Metanephros (tissue), 2 donors: ENCODE measurements at places on chromosomes 11 and 22. TPM values are rescaled to one million over a fixed set of nuclear protein-coding genes. Genes with fewer than 3 reads are reported as not detected.

The NOX4 gene
- 42.1 TPM for total RNA-seq

The SAA4 gene
- not detected for total RNA-seq

The P2RX6 gene
- 2.3 TPM for total RNA-seq

The ANO1 gene
- total RNA-seq: 38.1 TPM

The ROBO4 gene
- total RNA-seq: 25.2 TPM
